ENCODE measurements at places on chromosomes 2 and 18.
A peak's percentile ranks its signal among the peaks of the same experiment; 100 is the strongest.

GRCh38 chr2:145379934-145380333, 860.0 kb upstream of the ZEB2 start:
- DNase-seq = no peak

DNA sequence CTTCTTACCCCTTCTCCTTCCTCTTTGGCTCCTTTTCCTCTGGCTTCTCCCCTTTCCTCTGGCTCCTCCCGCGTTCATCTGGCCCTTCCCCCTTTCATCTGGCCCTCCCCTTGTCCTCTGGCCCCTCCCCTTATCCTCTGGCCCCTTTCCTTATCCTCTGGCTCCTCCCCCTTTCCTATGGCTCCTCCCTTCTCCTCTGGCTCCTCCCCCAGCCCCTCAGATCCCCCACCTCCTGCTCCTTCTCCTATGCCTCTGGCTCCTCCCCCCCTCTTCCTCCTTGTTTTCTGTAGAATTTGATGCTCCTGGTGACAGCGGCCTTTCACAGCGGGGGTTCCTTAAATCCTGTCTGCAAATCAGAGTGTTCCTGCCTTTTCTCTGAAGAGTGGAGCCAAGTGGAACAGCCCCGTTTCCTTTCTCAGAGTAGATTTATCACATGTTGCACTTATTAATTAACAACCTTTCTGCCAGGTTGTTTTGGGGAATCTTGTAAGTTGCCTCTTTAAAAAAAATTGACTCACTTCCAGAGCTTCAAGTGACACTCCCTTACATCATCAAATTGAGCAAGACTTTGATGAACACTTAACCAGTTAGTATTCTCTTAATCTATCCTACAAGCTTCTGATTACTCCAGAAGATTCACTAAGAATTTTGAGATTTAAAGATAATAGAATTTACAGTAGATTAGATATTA, 27.9 kb downstream of the FABP1 start:
- DNase-seq = peak; percentile 43

DNA sequence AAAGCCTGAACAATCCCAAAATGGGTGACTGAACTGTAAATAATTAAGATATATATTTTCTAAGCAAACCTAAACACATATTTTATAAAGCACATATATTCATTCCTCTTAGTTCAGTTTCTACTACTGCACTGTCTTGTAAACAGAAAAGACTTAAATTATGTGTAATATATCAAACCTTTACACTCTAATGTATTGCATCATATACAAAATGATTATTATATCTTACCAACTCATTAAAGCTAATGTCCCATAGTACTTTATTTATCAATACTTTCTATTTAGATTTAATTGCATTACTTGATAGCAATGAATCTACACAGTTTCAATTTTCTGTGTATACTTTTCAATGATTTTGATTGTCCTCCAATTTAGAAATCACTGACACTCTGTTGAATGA, 111.0 kb downstream of the TMEM247 start:
- DNase-seq = no peak

DNA sequence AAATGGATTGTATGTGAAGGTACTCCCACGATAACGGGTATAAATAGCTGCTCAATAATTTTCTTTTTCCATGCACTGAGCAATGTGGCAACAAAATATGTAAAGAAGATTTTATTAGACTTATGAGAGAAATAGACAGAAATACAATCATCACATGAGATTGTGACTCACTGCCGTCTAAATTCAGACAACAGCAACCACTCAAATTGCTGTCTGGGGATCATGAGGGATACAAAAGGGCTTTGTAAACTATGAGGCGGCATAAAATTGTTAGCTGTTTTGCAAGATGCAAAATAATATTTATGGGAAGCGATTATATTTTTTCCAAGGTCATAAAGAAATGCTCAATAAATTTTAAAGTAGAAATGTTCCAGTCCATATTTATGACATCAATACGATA, 259.1 kb upstream of the AGAP1 start:
- DNase-seq = peak; percentile 39

GRCh38 chr2:128797533-128797932, 478.9 kb upstream of the HS6ST1 start:
- DNase-seq = no peak

GRCh38 chr18:28588884-28589549, 412.1 kb upstream of the CDH2 start:
- peak; percentile 41 for DNase-seq

DNA sequence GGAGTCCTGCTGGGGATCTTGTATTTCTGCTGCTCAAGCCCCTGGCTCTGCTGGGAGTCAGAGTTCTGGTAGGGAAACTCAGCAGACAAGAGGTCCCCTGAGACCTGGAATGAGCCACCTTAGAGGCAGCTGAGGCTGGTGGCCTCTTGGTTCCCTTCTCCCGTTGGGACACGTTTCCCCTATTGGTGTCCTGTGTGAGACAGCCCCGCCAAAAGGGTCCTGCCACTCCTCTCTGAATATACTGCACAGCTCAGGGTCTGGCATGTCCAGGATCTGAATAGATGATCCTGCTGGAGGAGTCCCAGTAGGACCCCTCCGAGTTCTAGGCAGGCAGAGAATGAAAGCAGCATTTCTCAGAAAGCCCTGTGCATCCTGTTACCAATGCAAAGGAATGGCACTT, 2.0 kb upstream of the RALB start:
- DNase-seq = no peak

- DNase-seq = no peak
Observed at GRCh38 chr2:32617599-32618189, 10.2 kb upstream of the TTC27 start.

DNA sequence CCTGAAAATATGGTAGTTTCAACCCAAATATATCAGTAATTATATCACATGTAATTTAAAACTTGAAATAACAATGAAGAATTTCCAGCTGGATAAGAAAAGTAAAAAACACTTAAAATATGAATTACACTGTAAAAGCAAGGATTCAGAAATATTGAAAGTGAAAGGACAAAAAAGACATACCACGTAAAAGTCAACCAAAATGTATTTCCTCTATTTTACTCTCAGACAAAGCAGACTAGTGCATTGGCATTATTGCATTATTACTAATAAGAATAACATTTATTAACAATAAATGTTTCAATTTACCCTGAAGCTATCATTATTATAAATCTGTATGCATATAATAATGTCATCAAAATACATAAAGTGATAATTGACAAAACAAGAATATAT, 445.1 kb upstream of the TRIB2 start:
- DNase-seq = no peak

DNA sequence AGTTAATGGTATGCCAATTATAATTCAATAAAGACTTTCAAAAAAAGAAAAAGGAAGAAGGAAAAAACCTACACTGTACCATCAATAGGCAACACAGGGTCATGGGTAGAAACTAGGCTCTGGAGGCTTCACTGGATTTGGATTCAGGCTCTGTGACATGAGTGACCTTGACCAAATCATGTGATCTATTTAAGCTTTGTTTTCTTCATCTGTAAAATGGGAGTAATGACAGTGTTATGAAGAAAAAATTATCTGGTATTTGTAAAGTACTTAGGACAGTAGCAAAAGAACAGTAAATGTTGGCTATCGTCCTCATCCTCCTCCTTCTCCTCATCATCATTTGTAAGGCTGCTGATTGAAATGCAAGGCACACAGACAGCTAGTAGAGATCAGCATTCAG, 59.3 kb upstream of the STPG4 start:
- DNase-seq = no peak

DNA sequence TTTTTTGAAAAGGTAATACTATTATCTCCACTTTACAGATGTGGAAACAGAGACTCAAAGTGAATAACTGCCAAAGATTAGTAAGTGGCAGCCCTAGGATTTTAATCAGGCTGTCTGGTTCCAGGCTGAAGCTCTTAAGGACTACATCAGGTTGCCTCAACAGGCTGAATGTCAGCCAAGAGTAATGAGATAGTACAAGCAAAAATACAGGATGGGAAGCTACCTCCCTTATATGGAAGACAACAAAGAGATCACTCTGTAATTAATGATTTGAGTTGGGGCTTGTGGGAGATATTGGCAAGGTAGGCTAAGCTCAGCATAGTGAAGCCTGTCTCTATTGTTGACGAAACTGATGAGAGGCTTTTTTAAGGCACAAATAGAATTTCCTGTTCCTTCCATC, 323.1 kb downstream of the KCNJ3 start:
- DNase-seq = no peak

- DNase-seq = no peak
Observed at GRCh38 chr18:25825979-25826776, 264.2 kb downstream of the SS18 start.

DNA sequence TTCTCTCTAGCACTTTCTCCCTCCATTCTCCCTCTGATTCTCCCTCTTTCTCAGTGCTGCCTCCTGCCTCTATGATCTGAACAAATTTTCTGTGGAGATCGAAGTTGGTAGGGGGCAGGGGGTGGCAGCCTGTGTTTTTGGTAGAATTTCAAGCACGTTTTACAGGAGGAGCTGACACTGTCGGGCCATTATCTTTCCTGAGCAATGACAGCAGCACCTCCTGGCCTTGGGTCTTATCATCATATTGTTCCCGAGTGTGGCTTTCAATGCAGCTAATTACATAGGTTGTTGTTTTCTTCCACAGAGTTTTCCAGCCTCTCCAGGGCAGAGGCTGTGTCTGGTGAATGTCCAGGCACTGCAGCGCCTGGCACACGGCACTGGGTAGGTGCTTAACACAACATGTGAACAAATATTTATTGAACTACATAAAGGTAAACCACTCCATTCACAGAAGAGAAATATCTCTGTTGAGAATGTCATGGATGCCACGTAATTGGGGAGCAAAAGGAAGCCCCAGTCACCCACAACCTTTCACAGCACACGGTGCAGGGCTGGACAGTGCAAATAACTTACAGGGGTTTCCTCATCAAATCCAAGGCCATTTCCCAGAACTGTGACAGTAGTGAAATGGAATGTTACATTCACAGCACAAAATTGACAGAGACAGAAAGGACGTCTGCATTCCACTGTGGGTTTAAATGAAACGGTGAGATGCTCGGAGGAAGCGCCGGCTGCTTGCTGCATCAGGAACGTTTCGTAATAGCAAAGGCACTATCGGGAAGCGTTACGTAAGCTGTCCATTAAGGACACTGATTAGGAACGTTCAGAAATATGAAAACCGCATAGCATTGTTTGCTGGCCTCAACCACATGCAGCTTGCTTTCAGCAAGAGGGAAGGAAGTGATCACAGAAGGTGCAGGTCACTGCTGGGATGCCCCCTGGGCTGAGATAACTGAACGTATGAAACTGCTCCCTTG, 6.5 kb upstream of the KCNG2 start:
- DNase-seq = peak; percentile 96

- no peak for DNase-seq
Observed at GRCh38 chr2:232529806-232530547, 4.0 kb downstream of the CHRND start.

- DNase-seq = no peak
Observed at GRCh38 chr2:16687955-16688354, 22.3 kb upstream of the CYRIA start.

GRCh38 chr2:236130349-236130998, 37.7 kb downstream of the GBX2 start:
- no peak for DNase-seq

DNA sequence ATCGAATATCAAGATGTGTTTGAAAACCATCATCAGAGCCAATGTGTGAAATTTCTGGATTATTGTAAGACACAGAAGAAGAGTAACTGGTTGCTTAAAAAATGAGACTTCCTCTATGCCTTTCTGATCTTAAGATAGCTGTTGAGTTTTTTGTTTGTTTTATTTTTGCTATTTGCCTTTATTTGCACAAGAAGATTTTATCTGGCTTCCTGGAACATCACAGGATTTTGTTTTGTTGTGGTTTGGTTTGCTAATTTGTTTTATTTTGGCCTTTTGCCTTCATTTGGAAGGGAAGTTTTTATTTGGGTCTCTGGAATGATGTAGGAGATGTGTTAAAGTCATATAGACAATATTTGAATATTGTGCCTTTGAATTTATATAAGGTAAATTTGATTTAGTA, 3.9 kb upstream of the CYTIP start:
- DNase-seq = no peak

GRCh38 chr2:37784759-37785149, 113.3 kb upstream of the CDC42EP3 start:
- no peak for DNase-seq

GRCh38 chr18:31046916-31047315, 4.4 kb upstream of the DSC3 start:
- DNase-seq = no peak

- no peak for DNase-seq
Observed at GRCh38 chr18:31010601-31011000, 31.9 kb downstream of the DSC3 start.

- no peak for DNase-seq
Observed at GRCh38 chr2:17594533-17595401, 54.3 kb downstream of the VSNL1 start.
